Globus pallidus (tissue), 1 donor: ENCODE measurements at places on chromosomes 1 and 21.

- DNase-seq = no peak
These were observed 120.1 kb downstream of the BACH1 start for GRCh38 chr21:29418813-29419212.

- DNase-seq = no peak
These were observed 30.5 kb upstream of the AHCYL1 start for GRCh38 chr1:109954041-109954512.

- DNase-seq = no peak
These were observed 886.0 kb downstream of the ADGRL2 start for GRCh38 chr1:82686774-82687173.

GRCh38 chr1:223068900-223069665, 74.0 kb downstream of the TLR5 start:
- no peak for DNase-seq

DNA sequence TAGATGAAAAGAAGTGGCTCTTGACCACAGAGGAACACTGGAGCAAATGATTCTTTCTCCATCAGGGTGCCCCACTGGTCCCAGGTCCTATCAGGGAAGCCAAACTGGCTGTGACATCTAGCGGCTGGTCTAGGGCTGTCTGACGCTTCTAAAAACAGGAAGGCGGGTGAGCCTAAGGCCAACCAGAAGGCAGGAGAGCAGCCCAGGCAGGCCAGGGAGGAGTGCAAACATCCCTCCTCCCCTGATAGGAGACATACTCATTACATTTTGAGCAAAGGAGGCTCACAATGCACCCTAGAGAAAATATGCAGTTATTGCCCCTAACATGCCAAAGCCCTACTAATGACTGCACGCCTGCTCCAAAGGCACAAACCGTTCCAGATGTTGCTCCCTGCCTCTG, 10.4 kb upstream of the FOXE3 start:
- DNase-seq = no peak
